Placental pericyte (primary cell): ENCODE measurements at places on chromosomes 4 and X. TPM values are rescaled to one million over a fixed set of nuclear protein-coding genes. Genes with fewer than 3 reads are reported as not detected.

The CHRDL1 gene
- not detected in 2 replicates for total RNA-seq

The PWWP3B gene
- total RNA-seq = 0.44 and 4.3 TPM in 2 replicates

The SPON2 gene
- 479 and 1,063 TPM in 2 replicates for total RNA-seq

The FAM236A gene
- not detected in 2 replicates for total RNA-seq

The FRAS1 gene
- total RNA-seq = 0.57 and 13.8 TPM in 2 replicates

The SAGE1 gene
- not detected in 2 replicates for total RNA-seq
